ENCODE measurements at places on chromosomes 16 and 17. TPM values are rescaled to one million over a fixed set of nuclear protein-coding genes. Genes with fewer than 3 reads are reported as not detected.

DNA sequence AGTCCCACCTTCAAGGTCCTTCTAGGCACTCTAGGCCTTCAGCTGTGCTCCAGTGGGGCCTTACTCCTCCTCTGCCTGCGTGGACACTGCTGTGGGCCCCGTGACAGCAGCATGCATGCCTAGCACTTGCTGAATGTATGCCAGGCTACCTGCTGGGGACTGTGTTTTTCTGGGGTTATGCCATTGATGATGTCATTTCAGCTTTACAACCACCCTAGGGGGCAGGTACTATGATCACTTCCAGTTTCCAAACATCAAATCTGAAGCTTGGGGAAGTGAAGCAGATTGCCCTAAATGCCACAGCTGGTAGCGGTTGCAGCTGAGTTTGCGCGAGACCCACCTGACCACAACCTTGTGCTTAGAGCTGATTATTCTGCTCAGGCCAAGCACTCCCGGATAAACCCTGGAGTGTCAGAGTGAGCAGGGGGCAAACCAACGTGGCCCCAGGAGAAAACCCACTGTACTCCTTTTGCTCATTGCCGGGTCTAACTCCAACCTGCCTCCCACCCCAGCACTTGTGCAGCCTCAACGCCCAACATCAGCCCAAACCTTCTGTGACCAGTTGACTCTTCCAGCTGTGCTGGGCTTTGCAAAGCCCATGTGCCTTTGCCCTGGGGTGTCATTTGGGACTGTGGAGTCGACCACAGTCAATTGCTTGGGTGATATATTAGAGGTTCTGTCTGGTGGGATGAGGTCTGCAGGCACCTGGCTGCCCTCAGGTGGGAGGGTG is 168.4 kb downstream of the ENGASE start:
- DNase-seq = no peak

GRCh38 chr17:54196751-54197150 is 374.0 kb downstream of the KIF2B start:
- DNase-seq = no peak

DNA sequence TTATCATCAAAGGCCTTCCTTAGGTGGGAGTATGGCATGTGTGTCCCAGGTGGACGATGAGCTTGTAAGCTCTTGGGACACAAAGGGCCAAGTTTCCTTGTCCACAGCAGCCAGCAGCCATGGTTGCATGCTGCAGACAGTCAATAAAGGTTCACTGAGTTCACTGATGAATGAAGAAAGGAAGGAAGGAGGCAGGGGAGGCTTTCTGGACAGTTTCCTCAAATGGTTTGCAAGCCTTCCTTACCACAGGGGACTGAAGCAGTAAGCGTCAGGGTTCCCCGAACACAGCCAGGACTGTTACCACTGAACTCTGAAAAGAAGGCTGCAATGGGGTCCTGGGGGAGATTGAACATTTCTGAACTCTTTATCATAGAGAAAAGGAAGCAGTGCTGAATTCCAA is 111.1 kb downstream of the GAS7 start:
- no peak for DNase-seq

GRCh38 chr17:60557805-60558204 is 31.8 kb upstream of the APPBP2 start:
- DNase-seq = no peak

DNA sequence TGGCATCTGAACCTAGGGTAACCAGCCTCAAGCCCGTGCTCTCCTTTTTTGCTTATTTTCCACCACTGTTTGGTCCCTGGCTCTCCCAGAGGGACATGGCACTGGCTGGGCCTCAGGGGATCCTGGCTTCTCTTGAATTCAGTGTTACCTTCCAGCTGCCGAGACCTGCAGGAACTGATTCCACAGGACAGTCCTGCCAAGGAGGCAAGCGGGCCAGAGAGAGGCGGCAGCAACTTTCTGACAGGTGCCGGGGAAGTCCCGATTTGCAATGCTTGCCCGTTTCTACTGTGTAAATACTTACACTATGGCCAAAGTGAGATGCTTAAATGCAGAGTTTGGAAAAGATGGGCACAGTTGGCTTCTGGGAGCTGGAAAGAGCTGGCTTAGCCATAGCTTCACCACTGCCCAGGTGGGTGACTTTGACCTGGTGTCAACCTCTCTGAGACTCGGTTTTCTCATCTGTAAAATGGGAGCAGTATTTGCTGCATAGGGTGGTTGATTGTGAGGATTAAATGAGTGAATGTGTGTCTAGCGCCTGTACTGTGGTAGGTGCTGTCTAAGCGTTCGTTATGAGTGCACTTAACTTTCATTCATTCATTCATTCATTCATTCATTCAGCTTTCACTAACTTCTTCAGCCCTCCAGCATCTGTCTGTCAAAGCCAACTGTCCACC is 124.9 kb downstream of the CMIP start:
- no peak for DNase-seq

GRCh38 chr17:2376107-2376506 is 24.8 kb downstream of the MNT start:
- DNase-seq = no peak

DNA sequence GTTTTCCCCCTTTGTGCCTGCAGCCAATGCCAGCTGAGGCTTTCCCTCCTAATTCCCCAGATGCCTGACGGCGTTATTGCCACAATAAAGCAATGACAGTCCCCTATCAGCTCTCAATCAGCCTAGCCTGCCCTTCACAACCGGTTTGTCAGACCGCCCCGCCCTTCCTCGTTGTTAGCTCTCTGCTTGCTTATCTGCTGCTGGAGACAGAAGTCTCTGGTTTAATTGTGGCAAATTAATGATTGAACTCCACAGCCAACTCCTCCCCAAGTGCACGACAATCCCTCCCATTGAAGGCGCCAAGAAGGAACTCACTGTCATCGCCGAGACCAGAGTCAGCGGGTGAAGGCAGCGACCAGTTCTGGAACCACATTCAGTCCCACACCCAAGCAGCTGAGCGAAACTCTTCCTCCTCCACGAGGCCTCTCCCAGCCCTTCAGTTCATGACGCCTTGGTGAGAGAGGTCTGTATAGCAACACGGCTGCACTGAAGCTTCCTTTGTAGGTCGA is 474.4 kb downstream of the SLC39A11 start:
- DNase-seq = no peak

DNA sequence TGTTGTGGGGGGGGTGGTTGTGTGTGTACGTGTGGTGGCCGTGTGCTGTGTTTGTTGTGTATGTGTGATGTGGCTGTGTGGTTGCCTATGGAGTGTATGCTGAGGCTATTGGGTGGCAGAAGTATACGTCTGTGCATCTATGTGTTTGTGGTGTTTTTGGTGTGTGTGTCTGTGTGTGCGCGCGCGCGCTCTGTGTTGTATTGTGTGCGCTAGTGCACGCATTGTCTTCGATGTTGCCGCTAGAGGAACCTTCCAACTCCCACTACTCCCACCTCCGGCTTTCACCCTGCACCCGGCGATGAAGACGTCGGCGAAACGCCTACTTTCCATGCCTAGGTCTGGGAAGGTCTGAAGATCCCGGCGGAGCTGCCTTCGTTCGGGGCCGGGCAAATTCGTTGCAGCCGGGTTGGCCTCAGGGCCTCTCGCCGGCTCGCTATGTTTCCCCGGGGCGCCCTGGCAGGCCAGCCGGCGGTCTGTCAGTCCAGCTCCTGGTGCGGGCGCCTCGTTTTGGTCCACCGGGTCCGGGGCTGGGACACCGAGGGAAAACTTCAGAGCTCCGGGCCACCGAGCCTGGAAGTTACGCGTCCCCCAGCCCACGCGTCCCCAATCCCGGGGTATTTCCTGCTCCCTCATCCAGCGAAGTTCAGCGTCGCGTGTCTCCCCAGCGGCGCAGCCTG is 5.2 kb upstream of the DLX4 start:
- DNase-seq = no peak

- no peak for DNase-seq
Measured at GRCh38 chr17:69103557-69104233, 38.0 kb downstream of the ABCA6 start.

GRCh38 chr17:19763416-19763815 is 15.3 kb upstream of the ALDH3A1 start:
- DNase-seq = no peak

DNA sequence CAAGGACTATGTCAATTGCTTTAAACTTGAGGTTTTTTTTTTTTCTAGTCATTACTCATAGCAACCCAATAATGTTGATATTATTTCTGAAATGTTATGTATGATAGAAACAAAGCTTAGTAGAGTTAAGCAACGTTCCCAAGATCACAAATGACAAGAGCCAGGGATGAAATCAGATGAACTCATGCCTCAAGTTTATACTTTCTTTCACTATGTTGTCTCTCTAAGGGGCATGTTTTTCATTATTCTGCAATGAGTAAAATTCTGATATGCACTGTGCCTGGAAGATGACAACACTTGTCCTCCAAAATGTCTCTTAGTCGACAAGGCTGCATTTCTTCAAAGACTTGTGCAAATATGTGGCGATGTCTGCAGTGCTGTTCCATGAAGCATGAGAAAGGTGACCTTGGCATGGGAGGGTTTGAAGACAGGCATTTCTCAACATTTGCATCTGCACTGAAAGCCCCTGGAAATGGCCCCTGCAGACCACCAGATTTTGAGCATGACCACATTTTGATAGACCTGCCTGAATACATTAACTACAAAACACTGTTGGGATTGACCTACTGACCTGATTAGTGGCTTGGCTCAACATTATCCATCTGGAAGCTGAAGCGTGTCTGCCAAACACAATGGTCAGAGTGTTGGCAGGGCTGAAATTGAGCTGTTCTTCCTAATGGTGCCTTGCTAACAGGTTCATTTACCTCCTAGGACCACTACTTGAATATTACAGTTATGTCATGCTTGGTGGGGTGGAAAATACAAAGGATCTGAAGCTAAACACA is 1027.5 kb downstream of the CDH11 start:
- no peak for DNase-seq

GRCh38 chr17:11499881-11500280 is 98.4 kb upstream of the DNAH9 start:
- DNase-seq = no peak

DNA sequence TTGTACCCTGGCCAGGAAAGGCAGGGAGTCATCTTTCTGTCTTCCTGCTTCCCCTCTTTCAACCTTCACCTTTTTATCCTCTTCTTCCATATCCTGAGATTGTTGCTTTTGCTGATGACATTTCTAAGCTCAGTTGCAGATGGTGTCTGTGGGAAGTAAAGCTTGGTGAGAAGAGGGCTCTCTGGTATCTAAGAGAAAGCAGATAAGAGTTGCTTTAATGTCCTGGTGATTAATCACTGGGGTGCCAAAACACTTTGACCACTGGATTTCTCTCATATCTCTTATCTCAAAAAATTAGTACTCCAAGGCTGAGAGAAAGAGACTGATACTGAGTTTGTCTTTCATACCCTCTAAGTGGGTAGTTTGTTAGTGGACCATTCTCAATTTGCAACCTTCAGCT is 71.3 kb downstream of the NEUROD2 start:
- DNase-seq = no peak

DNA sequence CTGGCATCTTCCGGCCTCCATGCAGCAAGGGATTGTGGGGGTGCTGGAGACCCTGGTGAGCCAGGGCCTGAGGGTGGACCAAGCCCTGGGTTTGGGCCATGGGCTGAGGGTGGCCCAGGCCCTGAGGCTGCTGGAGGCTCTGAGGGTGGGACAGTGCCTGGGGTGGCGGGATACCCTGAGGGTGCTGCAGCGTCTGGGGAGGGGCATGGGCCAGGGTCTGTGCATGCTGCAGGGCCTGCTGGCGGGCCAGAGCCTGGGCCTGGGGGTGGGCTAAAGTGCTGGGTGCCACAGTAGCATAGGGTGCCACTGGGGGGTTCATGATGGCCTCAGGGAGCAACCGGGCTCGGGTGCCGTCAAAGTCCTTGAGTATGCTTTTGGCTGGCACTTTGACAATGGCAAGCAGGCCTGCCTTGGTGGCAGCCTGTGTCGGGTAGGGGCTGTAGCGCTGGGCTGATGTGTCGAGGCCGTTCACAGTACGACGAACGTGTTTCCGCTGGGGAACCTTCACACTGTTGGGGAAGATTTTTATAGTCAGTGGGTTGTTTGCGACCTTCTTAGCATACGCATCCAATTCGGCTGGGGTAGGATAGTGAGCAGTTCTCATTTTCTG is 15.6 kb downstream of the TRAF4 start:
- no peak for DNase-seq

GRCh38 chr16:89953671-89954406 is 5.3 kb downstream of the DEF8 start:
- no peak for DNase-seq

DNA sequence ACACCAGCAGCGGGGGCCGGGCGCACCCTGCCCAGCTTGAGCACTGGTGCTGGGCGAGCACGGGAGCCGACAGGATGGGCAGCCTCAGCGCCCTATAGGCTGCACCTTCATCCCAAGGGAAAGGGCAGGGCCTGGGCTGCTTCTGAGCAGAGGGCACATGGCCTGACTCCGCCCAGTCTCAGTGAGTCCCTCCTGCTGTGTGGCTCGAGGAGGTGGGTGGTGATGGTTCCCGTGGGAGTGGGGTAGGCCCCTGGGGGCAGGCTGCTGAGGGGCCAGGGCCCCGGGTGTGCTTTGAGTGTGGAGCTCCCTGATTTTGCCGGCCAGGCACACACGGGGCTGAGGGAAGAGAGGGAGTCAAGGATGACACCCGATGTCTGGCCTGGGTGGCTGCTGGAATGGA is 37.9 kb downstream of the TSC2 start:
- DNase-seq = no peak

DNA sequence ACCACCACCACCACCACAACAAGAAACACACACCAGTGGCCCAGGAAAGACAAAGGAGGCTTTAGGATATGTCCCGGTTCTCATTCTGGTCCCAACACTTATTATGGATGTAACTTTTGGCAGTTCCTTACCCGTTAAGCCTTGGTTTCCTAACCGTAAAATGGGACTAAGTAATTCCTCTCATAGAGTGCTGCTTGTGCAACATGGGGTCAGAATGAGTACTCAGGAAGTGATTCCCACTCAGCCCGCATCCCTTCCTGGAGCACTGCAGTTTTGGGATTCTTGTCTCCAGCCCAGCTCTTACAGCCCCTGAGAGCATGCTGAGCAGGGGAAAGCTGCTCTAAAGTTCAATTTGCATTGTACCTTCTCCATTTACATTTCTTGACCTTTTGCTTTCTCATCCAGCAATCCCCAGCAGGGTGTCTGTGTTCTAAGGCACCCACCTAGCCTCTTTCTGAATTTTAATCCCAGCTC is 262.6 kb downstream of the PRKCA start:
- DNase-seq = no peak

DNA sequence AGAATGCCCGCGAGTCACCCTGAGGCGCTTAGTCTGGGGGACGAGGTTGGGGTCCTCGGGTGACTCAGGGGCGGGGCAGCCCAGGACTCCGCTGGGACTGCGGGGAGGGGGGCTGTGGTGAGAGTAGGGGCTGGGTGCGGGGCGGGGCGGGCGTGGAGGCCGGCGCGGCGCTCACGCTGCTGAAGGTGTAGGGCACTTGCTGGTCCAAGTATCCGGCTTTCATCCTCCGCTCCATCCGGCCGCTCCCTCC is 832 bp downstream of the ETV4 start:
- no peak for DNase-seq

Gene NOMO2
- total RNA-seq = 51.8 TPM

Gene TNFSF13
- 5.7 TPM for total RNA-seq

Gene KRT16
- not detected for total RNA-seq

Gene COQ9
- 107 TPM for total RNA-seq

Gene PDILT
- not detected for total RNA-seq

Gene NOD2
- 2.1 TPM for total RNA-seq

Gene TOP2A
- 0.66 TPM for total RNA-seq

Data from gastrocnemius medialis (tissue), 4 donors.